ENCODE measurements at places on chromosomes 7 and 10.

GRCh38 chr7:29881724-29882123 is 75.4 kb downstream of the WIPF3 start:
- H3K27me3 ChIP-seq: peaks cover 10% of the 10 kb centered on the region
- no peak for DNase-seq
- H3K4me1 ChIP-seq: peaks cover 3% of the 10 kb centered on the region
- H3K4me3 ChIP-seq: no peak overlapping the region
- no peaks in the 10 kb centered on the region for H3K36me3 ChIP-seq

DNA sequence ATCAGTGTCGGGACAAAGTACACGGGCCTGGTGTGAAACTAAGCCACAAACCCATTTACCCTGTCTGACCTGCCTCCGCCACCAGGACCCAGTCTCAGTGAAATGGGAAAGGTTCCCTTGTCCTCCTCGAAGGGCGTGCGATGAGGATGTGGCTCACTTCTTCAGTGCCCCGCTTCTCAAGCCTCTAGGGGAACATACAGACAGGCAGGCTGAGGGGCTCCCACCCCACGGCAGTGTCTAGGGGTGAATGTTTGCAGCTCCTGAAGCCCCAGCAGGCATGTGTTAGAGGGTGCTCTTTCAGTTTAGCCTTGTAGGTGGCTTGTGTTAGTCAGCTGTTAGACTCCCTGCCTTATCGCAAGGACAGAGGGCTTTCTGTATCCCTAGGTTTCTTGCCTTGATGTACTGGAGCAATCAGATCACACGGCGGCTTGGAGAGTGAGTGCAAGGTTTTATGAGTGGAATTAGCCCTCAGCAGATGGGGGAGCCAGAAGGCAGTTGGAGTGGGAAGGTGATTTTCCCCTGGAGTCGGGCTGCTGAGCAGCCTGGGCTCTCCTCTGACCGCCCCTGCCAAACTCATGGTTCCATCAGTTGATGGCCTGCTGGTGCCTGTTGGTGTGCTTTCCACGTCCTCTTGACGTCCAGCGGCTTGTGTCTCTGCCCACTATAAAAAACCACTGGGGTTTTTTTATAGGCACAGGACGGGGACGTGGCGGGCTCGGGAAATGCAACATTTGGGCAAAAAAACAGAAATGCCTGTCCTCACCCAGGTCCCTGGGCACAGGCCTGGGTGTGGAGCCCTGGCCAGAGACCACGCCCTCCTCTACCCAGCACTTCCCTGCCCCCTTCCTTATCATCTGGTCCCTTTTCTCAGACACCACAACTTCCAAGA is 759 bp downstream of the NUDT1 start:
- H3K36me3 ChIP-seq: peaks cover 3% of the 10 kb centered on the region
- H3K27me3 ChIP-seq: no peaks in the 10 kb centered on the region
- H3K27ac ChIP-seq: peak overlapping the region; percentile 97
- peaks cover 18% of the 10 kb centered on the region for H3K4me1 ChIP-seq
- peak overlapping the region; percentile 91 for H3K4me3 ChIP-seq
- DNase-seq: peak; percentile 23

- H3K27me3 ChIP-seq: peaks cover 7% of the 10 kb centered on the region
- no peak within 1 kb of the TSS for H3K4me3 ChIP-seq
- H3K4me1 ChIP-seq: peaks cover 13% of the 10 kb centered on the region
- DNase-seq: no peak
Measured at GRCh38 chr7:143131781-143132180, at the start of gene PIP. PIP (plus strand) TSS chr7:143132077; CDS start chr7:143132117, 40 bp downstream.

- H3K4me3 ChIP-seq: no peak overlapping the region
- no peaks in the 10 kb centered on the region for H3K27me3 ChIP-seq
- peaks cover 11% of the 10 kb centered on the region for H3K4me1 ChIP-seq
- peak overlapping the region; percentile 0 for H3K27ac ChIP-seq
- DNase-seq: no peak
- peaks cover 25% of the 10 kb centered on the region for H3K36me3 ChIP-seq
Measured at GRCh38 chr7:148356303-148356702, 234.3 kb upstream of the C7orf33 start.

GRCh38 chr10:62277971-62278370 is 9.3 kb upstream of the RTKN2 start:
- no peak for DNase-seq
- H3K36me3 ChIP-seq: no peaks in the 10 kb centered on the region
- H3K4me3 ChIP-seq: no peak overlapping the region
- no peaks in the 10 kb centered on the region for H3K4me1 ChIP-seq

DNA sequence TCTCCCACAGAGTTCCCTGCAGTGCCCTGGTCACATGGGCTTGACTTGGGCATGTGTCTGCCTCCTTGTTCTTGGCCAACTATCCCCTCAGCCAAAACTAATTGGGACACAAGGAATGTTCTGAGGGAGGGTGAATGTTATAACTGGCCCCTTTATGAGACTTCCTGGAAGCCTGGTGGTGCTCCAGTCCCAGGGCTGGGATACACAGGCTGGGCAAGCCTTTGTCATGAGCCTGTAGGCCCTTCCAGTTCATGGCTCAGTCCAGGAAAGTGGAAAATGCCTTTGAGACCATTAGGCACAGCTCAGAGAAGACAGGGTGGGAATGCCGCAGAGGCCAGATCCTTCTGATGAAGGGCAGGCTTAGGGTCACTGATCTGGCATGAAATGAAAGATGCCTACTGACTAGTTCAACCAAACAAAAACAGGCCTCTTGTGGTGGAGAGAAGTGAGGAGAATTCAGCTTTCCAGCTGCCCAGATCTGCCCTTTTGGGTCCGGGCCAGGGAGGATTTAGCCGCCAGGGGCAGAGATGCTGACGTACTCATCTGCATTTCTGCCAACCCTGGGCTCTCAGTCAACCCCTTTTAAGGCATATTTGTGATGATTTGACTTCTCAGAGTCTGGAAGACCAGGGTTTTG is 961.5 kb downstream of the KCNMA1 start:
- no peaks in the 10 kb centered on the region for H3K4me1 ChIP-seq
- H3K27ac ChIP-seq: no peak overlapping the region
- DNase-seq: no peak
- no peaks in the 10 kb centered on the region for H3K27me3 ChIP-seq

DNA sequence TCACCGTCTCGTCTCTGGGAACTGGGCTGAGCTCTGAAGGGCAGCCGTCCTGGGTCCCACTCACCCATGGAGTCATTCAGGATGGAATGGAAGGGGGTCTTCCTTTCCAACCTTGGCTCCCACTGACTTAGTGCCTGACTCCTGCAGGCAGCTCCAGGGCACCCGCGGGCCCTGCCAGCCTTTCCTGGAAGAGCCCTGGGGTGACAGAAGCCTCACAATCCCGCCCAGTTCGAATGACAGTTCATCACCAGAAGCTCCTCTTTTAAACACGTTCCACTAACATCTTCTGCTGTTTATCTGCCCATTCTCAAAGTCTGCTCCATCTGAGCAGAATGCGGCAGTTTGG is 110.6 kb downstream of the TNS3 start:
- H3K27ac ChIP-seq: no peak overlapping the region
- H3K27me3 ChIP-seq: no peaks in the 10 kb centered on the region
- H3K36me3 ChIP-seq: peaks cover 5% of the 10 kb centered on the region
- peaks cover 6% of the 10 kb centered on the region for H3K4me1 ChIP-seq
- H3K4me3 ChIP-seq: no peak overlapping the region

DNA sequence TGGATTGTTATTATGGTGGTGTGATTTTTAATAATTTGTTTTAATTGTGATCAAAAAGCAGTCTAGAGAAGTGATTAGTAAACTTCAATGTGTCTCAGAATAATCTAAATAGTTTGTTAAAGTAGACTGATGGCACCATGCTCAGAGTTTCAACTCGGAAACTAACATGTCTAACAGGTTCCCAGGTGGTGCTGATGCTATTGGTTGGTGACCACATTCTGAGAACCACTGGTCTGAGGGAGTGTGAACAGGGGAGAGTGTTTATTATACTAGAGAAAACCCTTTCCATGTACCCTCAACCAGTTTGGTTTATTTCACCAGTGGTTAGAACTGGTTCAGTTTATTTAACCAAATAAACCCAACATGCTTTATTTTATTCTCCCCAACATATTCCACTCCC is 42.0 kb upstream of the LSM8 start:
- no peak for DNase-seq
- H3K27me3 ChIP-seq: peaks cover 1% of the 10 kb centered on the region
- no peak overlapping the region for H3K27ac ChIP-seq
- no peaks in the 10 kb centered on the region for H3K36me3 ChIP-seq
- peaks cover 5% of the 10 kb centered on the region for H3K4me1 ChIP-seq

DNA sequence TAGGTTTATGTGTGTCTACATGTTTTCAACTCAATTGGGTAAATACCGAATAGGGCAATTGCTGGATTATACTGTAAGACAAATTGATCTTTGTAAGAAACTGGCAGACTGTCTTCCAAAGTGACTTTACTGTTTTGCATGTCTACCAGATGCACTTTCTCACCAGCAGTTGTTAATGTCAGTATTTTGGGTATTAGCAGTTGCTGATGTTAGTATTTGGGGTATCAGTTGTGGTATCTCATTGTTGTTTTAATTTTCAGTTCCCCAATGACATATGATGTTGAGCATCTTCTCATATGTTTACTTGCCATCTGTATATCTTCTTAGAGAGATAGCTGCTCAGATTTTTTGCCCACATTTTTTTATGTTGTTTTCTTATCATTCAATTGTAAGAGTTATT is 10.6 kb downstream of the PDE6C start:
- peaks cover 3% of the 10 kb centered on the region for H3K27me3 ChIP-seq
- DNase-seq: no peak
- H3K4me1 ChIP-seq: no peaks in the 10 kb centered on the region
- H3K36me3 ChIP-seq: no peaks in the 10 kb centered on the region
- H3K27ac ChIP-seq: no peak overlapping the region

DNA sequence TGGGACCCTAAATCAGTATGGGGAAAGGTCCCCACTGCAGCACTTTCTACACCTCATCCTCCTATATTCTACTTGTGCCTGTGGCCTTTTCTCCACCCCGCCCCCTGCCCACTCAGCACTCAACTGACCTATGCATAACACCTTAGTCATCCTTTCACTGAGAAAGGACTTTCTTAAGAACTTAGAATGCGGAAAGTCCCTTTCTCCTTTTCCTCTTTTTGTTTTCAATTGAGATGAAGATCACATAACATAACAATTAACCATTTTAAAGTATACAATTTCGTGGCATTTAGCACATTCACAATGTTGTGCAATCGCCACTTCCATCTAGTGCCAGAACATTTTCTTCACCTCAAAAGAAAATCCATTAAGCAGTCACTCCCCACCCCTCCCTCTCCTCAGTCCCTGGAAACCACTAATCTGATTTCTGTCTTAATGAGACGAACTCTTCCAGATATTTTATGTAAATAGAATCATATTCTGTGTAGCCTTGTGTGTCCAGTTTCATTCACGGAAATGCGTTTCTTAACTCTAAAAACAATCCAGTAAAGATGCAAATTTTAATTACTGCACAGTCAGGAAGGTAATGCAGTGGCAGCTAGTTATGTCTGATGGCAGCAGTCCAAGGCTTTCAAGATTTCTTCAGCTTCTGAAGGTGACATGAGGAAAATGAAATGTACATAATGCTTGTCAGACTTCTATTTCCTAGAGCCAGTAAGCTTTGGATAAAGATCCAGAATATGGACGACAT is 41.7 kb downstream of the FAS start:
- DNase-seq: no peak
- H3K4me3 ChIP-seq: peak overlapping the region; percentile 25
- no peaks in the 10 kb centered on the region for H3K27me3 ChIP-seq
- H3K4me1 ChIP-seq: peaks cover 15% of the 10 kb centered on the region

- no peak overlapping the region for H3K27ac ChIP-seq
- DNase-seq: no peak
- H3K27me3 ChIP-seq: peaks cover 11% of the 10 kb centered on the region
- peaks cover 4% of the 10 kb centered on the region for H3K36me3 ChIP-seq
Measured at GRCh38 chr10:81872206-81872862, 2.7 kb upstream of the NRG3 start.

GRCh38 chr10:4848356-4849041 is 22.5 kb downstream of the AKR1E2 start:
- H3K27ac ChIP-seq: no peak overlapping the region
- DNase-seq: no peak
- no peaks in the 10 kb centered on the region for H3K36me3 ChIP-seq
- H3K4me3 ChIP-seq: no peak overlapping the region
- H3K4me1 ChIP-seq: peaks cover 8% of the 10 kb centered on the region

- H3K4me1 ChIP-seq: no peaks in the 10 kb centered on the region
- no peak overlapping the region for H3K4me3 ChIP-seq
- H3K27me3 ChIP-seq: no peaks in the 10 kb centered on the region
- no peak for DNase-seq
- no peak overlapping the region for H3K27ac ChIP-seq
Measured at GRCh38 chr7:11792166-11792565, 39.8 kb downstream of the THSD7A start.

- no peaks in the 10 kb centered on the region for H3K36me3 ChIP-seq
- no peak overlapping the region for H3K27ac ChIP-seq
- no peaks in the 10 kb centered on the region for H3K27me3 ChIP-seq
- H3K4me3 ChIP-seq: no peak overlapping the region
- H3K4me1 ChIP-seq: peaks cover 14% of the 10 kb centered on the region
- no peak for DNase-seq
Measured at GRCh38 chr10:3460420-3461128, 288.0 kb upstream of the PITRM1 start.

DNA sequence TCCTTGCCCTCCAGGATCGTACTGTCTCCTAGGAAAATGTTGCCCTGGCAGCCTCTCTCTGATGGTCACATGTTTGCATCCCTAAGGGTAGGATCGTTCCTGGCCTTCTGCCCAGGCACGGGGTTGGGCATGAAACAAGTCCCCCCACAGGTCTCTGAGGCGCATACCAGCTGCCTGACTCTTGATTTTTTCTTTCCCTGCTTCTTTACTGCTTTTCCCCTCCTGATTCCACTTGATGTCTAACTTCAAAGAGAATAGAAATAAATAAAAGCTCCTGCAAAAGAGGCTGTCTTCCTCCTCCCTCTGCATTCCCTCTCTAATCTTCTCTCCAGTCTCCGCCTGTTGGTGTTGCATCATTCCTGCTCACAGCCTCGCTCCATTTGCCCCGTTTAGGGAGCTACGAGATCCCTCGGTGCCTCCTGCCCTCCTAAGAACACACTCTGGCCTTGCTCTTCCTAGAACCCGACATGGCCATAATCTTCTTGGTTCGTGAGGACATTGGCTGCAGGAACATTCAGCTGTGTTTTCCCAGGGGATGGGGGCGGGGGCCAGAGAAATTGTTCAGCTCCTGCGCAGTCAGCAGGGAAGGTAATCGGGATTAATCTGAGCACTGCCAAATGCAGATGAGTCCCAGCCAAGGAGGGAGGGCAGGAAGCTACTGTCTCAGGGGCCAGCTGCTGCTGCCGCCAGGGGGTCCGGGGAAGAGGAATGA is 26.0 kb downstream of the LEP start:
- no peak for DNase-seq
- no peaks in the 10 kb centered on the region for H3K36me3 ChIP-seq
- H3K4me1 ChIP-seq: no peaks in the 10 kb centered on the region
- no peak overlapping the region for H3K27ac ChIP-seq

DNA sequence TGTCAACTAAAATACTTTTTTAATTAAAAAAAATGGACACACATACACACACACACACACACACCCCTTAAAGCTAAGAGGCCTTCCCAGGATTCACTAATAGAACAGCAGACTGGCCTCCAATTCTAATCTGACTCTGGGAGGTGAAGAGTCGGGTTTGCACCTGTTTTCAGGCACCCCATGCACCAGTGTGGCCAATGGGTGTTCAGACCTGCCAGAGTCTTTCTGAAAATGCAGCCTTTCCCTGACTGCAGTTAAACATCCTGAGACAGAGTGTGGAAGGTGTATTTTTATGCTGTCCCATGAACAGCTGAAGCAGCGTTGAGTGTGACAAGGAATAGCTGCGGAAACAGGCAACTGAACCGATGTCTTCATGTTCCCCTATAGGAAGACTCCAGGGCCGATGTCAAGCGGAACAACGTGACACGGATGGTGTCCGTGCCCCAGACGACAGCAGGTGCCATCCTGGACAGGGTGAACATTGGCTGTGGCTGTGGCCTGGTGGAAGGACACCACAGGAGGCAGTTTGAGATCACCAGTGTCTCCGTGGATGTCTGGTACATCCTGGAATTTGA is 74.6 kb upstream of the LYZL2 start:
- peak overlapping the region; percentile 88 for H3K4me3 ChIP-seq
- DNase-seq: no peak
- H3K27ac ChIP-seq: peak overlapping the region; percentile 97
- H3K27me3 ChIP-seq: no peaks in the 10 kb centered on the region
- no peaks in the 10 kb centered on the region for H3K36me3 ChIP-seq
